ENCODE measurements at places on chromosomes 5 and 9. TPM values are rescaled to one million over a fixed set of nuclear protein-coding genes. Genes with fewer than 3 reads are reported as not detected.

The ADGRD2 gene
- total RNA-seq = not detected

The SEC24A gene
- 34.2 TPM for total RNA-seq

The CDX1 gene
- not detected for total RNA-seq

The EDIL3 gene
- 2.5 TPM for total RNA-seq

The RASEF gene
- total RNA-seq = 43.9 TPM

The FOXI1 gene
- total RNA-seq = not detected

The NAIF1 gene
- total RNA-seq = 17.2 TPM

The CBY3 gene
- not detected for total RNA-seq
